Stimulated activated CD8-positive, alpha-beta memory T cell treated with anti-CD3 and anti-CD28 coated beads, Interleukin-7, amount 100 ng/mL, for 1 hour (primary cell): ENCODE measurements at places on chromosomes 6 and 20.

- DNase-seq, result no peak
Observed at GRCh38 chr6:55679503-55679902, 100.5 kb upstream of the HMGCLL1 start.

GRCh38 chr20:7248281-7249201, 481.1 kb downstream of the BMP2 start:
- no peak for DNase-seq

DNA sequence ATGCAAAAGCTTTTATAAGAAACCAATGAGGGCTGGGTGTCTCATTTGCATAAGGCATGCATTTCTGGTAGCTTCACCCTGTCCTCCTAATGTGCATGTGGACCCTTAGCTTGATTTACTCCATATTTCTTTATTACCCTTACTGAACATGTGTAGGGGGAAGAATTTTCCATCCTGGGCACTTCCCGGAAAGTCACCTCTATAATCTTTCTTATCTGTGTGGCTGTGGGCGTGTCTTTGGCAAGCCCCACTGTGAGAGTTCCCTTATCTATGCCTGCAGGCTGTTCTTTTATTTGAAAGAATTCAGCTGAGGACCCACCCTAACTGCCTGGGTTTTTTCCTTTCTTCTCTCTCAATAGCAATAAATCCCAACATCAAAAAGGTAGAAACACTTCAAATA, 627.8 kb downstream of the DOK5 start:
- no peak for DNase-seq

GRCh38 chr6:470901-471448, 79.4 kb downstream of the IRF4 start:
- DNase-seq, result no peak

GRCh38 chr6:46012834-46013233, 2.8 kb downstream of the CLIC5 start:
- DNase-seq, result no peak

GRCh38 chr20:35743693-35744491, 1.8 kb upstream of the RBM39 start:
- DNase-seq, result no peak

DNA sequence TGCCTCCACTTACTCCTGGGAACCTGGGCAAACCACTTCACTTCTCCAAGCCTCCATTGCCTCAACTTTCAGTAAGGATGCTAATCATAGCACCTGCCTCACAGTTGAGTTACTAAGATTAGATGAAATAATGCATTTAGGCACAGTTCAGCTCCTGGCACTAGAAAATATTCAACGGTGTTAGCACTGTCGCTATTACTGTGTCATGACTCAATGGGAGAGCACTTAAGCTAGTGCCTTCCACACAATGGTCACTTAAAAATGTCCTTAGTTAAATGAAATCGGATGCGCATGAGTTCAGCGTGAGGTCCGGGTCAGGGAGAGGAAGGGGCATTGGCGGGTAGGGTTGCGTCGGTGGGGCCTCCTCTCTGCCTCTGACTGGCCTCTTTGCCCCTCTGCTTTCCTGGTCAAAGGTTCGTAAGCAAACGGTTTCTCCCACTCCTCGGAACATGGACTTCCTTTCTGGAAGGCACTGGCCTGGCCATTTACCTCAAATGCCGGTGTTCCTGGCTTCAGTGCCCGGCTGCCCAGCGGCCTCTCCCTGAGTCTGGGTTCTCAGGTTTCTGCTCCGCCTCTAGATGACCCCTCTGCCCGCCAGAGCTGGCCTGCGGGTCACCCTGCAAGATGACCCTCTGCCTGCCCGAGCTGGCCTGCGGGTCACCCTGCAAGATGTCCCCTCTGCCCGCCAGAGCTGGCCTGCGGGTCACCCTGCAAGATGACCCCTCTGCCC, 123.8 kb upstream of the QKI start:
- DNase-seq, result no peak

GRCh38 chr6:32968867-32969684, 682 bp downstream of the BRD2 start:
- no peak for DNase-seq

GRCh38 chr6:40399888-40400457, 187.2 kb downstream of the LRFN2 start:
- DNase-seq, result no peak

- no peak for DNase-seq
Observed at GRCh38 chr6:170152124-170152926, 138.6 kb downstream of the DLL1 start.

GRCh38 chr6:93789532-93789931, 370.2 kb upstream of the EPHA7 start:
- DNase-seq, result no peak

DNA sequence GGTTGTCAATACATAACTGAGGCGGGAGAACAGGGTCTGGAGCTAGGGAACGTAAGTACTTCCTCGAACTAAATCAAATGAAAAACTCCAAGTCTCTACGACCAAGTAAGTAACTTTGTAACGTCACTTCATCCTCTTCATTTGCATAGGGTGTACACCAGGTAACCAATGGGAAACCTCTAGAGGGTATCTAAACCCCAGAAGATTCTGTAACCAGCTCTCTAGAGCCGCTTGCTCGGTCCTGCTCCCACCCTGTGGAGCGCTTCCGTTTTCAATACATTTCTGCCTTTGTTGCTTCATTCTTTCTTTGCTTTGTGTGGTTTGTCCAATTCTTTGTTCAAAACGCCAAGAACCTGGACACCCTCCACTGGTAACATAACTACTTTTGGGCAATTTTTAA, 133.5 kb upstream of the TMEM170B start:
- DNase-seq, result no peak

GRCh38 chr6:65908065-65908464, 201.0 kb upstream of the EYS start:
- DNase-seq, result no peak

DNA sequence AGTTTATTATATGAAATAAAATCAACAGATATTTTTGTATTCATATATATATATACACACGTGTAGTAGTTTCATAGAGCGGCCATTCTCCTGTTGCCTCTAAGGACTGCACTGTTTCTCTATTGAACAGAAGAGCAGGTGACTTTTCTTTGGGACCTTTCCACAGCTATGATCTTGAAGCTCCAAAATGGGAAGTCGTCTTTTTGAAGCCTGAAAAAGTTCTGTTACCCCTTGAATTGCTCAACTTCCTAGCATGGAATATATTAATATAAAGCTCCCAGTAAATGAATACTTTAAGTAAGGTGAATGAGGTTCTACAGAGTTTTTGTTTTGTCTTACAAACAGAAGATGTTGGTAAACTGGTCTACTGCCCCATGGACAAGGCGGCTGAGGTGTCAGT, 42.2 kb upstream of the ADTRP start:
- no peak for DNase-seq

GRCh38 chr6:5968817-5969734, 37.6 kb downstream of the NRN1 start:
- no peak for DNase-seq

GRCh38 chr20:19375395-19375794, 163.0 kb downstream of the SLC24A3 start:
- DNase-seq, result no peak
